ENCODE measurements at places on chromosomes 5 and 9.

DNA sequence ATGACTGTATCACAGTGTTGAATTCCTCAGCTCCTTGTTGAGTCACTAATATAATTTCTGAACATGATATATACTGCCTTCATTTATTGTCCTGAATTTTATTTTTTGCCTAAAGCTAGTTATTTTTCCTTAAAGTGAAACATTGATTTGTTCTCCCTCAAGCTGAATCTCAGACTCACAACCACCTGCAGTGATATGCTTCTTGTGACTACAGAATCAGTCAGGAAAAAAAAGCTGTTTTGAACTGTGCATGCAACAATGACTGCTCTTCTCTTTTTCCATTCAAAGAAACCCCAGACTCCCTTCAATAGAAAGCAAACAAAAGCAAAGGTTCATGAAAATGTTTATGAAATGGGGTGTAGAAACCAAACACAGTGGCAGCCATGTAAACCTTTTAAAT lies 470.2 kb upstream of the CHD1 start:
- DNase-seq = no peak

- no peak for DNase-seq
These were observed 36.6 kb downstream of the FRMD3 start for GRCh38 chr9:83501565-83501964.

GRCh38 chr5:109126481-109126880 lies 283.3 kb downstream of the PJA2 start:
- DNase-seq = no peak

DNA sequence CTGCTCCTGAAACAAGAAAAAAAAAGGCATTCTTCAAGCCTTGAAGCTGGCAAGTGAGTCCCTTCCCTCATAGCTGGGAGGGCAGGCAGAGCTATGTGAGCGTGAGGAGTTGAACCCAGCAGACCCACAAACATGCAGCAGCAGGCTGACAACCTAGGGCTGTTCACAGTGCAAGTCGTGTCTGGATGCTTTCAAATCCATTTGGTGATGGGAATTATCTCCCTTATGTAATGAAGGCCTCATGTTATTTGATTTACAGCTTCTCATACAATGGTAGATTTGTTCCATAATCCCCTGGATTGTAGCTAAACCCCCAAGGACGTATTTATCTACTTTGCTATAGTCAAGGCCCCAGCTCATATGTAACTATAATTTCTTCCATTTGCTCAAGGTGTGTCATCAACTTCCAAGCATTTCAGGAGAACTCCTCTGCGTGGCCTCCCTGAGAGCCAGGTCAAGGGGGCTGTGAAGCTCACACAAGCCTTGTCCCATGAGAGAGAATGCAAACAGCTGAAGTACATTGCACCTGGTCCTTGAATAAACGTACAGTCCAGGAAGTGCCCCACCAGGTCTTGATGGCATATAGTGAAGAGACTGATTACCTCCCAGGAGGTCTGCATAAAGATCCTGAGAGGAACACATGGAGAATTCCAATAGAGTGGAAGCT lies 124.8 kb upstream of the SLC1A3 start:
- DNase-seq = no peak

DNA sequence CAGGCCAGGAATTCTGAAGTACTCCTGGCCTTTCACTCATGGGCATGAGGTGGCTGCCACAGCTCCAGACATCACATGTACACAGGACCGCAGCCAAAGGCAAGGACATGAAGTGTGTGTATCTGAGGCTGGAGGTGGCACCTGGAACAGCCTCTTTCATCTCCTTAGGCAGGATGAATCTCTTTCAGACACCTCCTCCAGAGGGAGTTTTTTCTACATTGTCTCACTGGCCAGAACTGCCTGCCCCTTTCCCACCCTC lies 142.8 kb downstream of the BARX1 start:
- no peak for DNase-seq

DNA sequence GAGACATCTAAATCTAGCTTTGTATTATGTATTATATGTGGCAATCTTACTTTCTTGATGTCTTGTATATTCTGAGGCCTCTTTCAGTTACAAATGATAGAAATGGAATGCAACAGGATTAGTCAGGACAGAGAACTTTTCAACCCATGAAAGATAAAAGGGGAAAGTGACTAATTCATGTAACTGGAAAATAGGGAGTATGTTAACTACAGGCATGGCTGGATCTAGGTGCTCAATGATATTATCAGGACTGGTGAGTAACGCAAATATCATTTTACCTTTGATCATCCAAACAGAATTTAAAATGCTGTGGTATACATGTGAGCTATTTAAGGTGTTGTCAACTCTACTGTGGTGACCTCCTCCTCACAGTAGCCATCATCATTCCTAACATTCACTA lies 215.7 kb upstream of the GLRA1 start:
- DNase-seq = no peak
